Cortex of kidney (tissue), 1 donor: ENCODE measurements at places on chromosomes 1 and 21.

DNA sequence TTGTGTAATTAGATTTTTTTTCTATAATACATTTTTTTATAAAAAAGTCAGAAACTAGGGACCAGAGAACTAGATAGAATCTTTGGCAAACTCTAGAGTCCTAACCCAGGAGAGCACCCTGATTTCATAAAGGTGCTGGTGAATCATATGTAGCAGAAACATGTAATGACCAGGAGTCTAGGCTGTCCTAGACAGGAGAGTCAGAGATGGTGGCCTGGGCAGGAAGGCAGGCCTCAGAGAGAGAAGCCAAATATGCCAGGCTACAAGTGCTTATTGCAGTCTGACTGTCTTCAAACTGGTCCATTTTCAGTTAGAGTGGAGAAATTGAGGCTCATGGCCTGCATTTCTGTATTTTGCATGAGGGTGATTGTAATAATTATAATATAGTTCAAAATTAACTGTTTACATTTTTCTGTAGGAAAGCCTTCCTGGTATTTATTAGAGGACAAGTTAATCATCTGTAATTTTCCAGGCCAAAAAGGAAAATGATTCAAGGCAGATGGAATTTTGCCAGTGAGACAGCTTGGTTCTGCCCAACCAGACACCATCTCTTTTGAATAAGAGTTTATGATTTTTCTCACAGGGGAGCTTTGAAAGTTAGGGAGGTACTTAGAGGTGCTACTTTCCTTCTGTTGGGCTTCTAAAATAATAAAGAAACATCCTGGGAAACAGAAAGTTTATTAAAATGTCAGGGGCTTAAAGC lies 129.8 kb downstream of the S1PR1 start:
- no peak for DNase-seq

DNA sequence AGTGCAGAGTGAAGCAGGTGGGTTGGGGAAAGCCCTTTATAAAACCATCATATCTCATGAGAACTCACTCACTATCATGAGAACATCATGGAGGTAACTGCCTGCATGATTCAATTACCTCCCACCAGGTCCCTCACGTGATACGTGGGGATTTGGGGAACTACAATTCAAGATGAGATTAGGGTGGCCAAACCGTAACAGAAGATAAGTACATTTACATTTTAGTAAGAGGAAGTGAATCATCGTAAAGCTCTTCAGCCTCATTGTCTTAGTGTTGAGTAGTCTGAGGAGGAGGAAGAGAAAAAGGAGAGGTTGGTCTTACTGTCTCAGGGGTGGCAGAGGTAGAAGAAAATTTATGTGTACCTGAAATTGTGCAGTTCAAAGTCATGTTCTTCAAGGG lies 1053.4 kb upstream of the ADGRL4 start:
- no peak for DNase-seq

- no peak for DNase-seq
Observed at GRCh38 chr1:97505289-97505688, 415.5 kb downstream of the DPYD start.

DNA sequence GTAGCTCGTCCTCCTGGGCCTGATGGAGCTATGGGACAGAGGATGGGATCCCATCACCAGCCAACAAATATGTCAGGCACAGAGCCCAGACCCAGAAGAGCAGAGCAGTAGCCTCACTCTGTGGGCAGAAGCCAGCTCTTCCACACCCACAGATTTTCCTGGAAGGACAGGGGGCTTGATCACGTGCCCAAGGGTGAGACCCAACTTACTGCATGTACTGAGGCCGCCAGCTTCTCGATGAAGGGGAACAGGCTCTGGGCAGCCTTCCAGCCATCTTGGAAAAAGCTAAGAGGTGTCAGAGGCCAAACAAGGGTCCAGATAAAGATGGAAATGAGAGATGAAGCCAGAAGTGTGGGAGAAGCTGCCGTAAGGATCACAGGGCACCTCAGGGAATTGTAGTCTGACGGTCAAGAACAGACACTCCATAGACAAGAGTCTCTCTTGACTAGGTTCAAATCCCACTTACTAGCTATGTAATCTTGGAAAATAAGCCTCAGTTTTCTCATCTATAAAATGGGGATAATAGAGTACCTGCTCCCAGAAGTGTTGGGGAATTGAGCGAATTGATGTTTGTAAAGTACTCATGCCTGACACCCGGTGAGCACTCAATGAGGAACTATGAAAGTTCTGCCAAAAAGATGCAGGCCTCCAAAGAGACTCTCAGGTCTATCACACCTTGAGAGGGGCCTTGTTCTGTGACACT lies 17.0 kb upstream of the TCEA3 start:
- DNase-seq, result no peak

- no peak for DNase-seq
Observed at GRCh38 chr1:56645677-56646305, 677 bp downstream of the PRKAA2 start.

DNA sequence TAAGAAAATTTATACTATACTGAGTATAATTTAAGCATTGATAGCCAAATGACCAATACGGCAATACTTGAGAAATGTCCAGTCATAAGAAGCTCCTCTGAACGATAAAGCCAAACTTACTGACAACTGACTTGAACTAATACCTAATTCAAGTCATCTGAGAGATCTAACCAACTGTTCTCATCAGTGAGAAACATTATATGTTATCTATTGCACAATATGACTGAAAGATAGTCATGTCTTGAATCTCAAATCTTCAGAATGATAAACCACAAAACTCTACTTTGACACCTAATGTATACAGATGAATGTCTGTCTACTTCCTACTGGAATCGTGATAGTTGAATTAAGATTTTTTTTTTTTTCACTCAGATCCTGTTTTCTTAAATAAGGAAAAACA lies 39.0 kb downstream of the APP start:
- DNase-seq, result no peak

DNA sequence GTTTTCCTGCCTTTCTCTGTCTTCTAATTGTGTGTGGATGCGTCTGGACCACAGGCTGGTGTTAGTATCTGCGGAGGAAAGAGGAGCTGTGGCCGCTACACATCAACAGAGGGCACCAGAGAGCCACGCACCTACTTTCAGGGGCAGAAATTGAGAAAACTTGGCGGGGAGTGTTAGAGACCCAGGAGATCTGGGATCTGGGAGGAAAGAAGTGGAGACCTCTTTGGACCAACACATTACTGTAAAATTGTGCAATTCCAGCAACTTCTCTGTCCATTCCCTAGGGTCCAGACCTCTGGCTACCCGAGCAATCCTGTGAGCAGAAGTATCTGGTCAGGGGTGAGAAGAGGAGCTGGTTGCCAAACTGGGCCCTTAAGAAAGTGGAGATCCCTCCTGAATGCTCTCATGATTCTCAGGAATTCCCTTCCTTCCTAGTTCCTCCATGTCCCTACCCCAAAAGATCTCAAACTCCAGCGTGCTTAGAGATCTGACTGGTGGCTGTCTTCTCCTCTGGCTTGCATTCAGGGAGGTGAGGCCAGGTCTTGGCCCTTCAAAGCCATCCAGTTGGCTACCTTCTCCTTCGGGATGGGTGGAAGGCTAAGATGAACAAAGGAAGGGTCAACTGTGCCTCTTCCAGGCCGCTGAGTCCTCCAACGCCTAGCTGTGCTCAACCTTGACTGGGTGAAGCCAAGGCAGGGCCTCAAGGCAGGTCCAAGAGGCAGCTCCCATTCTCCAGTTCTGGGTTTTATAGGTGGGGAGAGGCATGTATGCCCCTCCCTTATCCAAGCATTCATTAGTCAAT lies 1.2 kb upstream of the KIRREL1 start:
- DNase-seq, result no peak

DNA sequence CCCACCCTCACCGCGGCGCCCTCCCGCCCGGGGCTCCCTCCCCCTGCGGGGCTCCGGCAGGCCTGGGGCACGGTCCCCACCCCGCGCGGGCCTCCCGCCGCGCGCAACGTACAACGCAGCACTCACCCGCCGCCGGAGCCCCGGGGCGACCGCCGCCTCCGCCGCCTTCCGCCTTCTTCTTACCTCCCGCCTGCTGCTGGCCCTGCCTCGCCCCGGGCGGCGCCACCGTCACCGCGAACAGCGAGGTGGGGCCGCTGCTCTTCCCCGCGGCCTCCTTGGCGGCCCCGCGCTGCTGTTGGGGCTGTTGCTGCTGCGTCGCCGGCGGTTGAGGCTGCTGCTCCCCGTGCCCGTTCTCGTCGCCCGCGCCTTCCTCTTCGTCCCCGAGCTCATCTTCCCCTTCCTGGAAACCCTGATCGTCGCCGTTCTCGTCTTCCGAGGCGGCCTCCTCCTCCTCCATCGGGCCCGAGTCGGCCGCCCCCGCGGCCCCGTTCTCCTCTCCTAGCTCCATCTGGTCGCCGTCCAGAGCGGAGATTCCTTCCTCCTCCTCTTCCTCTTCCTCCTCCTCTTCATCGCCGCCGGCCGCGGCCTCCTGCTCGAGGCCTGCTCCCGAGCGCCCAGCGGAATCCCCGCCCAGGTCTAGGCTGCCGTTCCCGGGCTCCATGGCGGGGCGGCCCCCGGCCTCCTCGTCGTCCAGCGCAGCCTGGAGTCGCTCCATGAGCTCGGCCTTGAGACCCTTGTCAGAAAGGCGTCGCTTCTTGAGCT lies 671 bp downstream of the HNRNPU start:
- no peak for DNase-seq

DNA sequence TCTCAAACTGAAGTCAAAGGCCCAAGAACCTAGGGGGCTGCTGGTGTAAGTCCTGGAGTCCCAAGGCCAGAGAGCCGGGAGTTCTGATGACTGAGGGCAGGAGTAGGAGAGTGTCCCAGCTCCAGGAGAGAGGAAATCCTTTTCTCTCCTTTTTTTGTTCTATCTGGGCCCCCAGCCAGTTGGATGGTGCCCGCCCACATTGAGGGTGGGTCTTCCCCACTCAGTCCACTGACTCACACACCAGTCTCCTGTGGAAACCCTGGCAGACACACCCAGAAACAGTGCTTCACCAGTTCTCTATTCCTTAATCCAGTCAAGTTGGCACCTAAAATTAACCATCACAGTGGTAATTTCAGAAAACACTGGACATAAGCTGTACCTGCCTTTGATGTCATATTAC lies 12.7 kb upstream of the WDR26 start:
- DNase-seq, result no peak

DNA sequence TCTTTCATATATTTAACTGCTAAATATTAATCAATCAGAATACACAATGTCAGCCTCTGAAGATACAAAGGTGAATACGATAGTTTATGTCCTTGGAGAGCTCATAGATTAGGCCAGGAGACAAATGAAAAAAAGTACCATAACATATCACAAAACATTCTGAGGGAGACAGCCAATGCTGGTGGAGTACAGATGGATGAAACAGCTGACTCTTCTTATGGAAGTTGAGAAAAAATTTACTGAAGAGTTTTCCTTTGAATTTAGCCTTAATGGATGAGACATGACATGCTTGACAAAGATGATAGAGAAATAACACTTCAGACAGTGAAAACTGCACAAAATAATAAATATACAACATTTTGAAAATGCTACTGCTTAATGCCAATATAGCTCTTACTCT lies 193.5 kb downstream of the PDE4B start:
- no peak for DNase-seq

DNA sequence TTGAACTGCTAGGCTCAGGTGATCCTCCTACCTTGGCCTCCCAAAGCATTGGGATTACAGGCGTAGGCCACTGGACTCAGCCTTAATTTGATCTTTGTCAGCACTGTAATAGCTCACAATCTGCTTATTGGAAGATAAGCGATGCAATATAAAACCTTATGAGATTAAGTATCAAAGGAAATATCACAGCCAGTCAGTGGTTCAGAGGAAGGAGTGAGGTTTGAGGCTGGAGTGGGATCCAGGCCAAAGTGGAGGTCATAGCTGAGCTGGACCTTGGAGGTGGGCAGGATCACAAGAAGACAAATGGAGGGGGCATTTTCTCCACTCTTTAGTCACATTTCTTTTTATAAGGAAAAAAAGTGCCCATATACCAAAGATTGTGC lies 228.5 kb downstream of the RHOU start:
- DNase-seq, result no peak

DNA sequence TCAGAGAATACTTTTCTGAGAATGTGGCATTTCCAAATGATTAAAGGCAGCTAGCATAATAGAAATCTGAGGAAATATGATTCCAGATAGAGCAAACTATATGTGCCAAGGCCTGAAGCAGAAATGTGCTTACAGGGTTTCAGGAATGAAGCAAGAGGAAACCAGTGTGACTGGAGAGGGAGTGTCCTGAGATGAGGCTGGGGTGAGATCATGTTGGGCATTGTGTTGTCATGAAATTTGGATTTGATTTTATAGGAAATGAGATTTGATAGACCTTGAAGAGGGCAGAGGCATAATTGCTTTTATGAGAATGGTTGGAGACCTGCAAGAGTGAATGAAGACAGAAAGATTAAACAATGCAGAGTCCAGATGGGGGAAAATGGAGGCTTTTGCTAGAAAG lies 338.1 kb upstream of the SNX7 start:
- no peak for DNase-seq

- DNase-seq, result no peak
Observed at GRCh38 chr1:193318347-193318746, 131.9 kb upstream of the B3GALT2 start.

- DNase-seq, result no peak
Observed at GRCh38 chr1:38077523-38078147, 31.0 kb upstream of the POU3F1 start.

DNA sequence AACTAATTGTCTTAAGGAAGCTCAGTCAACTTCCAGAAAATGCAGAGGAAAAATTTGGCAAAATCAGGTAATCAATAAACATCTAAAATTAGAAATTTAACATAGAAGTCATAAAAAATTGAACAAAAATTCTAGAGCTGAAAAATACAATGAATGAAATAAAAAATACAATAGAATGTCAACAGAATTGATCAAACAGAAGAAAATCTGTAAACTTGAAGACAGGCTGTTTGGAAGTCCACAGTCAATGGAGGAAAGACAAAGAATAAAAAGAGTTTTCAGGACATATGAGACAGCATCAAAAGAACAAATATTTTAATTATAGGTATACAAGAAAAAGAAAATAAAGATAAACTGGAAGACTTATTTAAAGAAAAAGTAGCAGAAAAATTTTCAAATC lies 469.0 kb downstream of the RWDD3 start:
- no peak for DNase-seq

GRCh38 chr1:238898856-238899255 lies 487.5 kb upstream of the CHRM3 start:
- DNase-seq, result no peak

GRCh38 chr1:91507328-91507727 lies 6.7 kb downstream of the CDC7 start:
- no peak for DNase-seq

- no peak for DNase-seq
Observed at GRCh38 chr1:65512967-65513780, 92.7 kb downstream of the LEPR start.

- DNase-seq, result no peak
Observed at GRCh38 chr1:235859789-235860188, 6.9 kb downstream of the LYST start.
